B cell (primary cell): ENCODE measurements at places on chromosomes 12 and 14. TPM values are rescaled to one million over a fixed set of nuclear protein-coding genes. Genes with fewer than 3 reads are reported as not detected.

DNA sequence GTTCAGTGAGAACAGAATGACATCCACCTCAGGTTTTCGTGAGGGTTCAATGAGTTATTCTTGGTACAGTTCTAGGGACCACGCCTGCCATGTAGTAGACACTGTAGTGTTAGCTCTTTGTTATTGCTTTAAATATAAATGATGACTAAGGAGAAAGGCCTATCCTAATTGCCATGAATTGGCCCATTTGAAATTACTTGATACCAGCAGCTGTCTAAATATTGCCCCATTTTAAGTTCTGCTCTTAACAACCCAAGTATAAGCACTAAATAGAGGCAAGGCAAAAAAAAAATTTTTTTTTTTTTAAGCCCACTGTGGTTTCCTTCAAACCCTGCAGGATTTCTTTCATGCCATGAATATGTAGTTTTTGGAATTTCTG, 84.5 kb downstream of the BORCS5 start:
- no peak for DNase-seq

GRCh38 chr12:123100882-123101281, 50.0 kb downstream of the PITPNM2 start:
- no peak for DNase-seq

GRCh38 chr12:114611145-114612018, 72.6 kb downstream of the TBX3 start:
- no peak for DNase-seq

- no peak for DNase-seq
Measured at GRCh38 chr14:95770777-95771176, 56.9 kb upstream of the TCL1A start.

DNA sequence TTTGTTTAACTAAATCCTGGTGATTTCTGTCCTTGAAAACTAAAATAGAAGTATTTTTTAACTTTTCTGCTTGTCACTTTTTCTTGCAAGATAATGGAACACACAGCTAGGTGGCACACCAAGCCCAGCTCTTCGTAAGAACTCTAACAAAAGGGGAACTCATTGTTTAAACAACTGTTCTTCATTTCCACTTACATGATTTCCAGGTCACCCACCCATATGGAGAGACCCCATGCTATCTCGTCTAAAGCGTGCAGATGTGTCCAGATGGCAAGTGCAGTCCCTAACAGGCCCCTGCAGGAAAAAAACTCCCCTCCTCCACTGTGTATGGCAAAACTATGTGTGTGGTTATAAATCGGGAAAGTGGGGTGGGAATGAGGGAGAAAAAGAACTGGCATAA, 43.3 kb upstream of the NT5DC3 start:
- DNase-seq = peak; percentile 55

- no peak for DNase-seq
Measured at GRCh38 chr14:73710737-73711136, 3.4 kb downstream of the PNMA1 start.

DNA sequence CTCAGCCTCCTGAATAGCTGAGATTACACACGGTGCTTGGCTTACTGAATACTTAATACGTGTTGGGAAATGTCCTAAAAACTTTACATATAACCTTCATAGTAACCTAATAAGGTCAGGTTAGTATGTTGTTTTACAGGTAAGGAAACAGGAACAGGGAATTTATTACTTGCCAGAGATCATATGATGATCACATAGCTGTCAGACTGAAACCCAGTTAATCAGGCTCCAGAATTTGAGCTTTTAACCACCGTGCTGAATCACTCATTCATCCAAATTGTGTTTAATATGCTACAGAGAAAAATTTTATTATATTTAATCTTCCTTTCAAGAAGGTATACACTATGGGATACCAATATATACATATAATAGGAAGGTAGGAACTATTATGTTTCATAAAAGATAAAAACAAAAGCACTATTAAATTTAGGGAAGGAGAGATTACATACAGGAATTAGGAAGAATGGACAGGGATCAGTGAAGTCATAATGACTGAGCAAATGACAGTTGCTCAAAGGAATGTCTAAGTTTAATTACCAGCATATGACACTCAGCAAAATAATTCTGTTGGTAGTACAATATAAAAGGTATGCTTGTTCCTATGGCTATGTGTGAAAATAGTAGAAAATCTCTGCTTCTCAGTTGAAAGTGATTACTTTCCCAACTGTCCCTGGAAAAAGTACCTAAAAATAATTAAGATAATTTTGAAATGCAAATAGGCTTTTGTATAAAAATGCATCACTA, 59.3 kb downstream of the HEATR5A start:
- no peak for DNase-seq

DNA sequence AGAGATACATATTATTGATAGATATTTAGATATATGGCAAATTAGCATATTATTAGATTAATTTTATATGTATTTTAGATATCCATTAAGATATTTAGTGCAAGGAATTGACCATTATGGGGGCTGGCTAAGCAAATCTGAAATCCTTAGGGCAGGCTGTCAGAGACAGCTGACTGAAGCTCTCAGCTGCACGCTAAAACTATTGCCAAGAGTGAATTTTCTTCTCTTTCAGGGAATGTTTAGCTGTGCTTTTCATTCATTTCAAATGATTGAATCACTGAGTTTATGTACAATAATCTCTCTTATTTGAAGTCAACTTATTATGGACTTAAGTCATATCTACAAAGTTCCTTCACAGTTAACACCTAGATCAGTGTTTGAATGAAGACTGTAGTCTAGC, 566.5 kb downstream of the LRFN5 start:
- no peak for DNase-seq

DNA sequence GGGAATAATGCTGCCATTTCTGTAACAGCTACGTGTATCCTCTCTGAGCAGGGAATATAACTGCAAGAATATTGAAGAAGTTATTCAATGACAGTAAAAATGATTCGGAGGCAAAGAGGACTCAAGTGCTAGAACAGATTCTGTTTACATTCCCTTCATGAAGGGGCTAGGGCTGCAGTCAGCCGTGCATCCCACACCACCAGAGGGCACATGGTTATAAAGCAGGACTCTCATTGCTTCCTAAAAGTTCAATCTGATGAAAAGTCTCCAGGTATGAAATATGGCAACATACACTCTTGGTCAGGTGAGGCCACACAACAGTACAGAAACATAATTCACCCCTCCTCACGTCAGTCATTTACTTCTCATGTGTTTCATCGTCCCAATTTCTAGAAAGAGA, 34.0 kb downstream of the TCHP start:
- DNase-seq = no peak

DNA sequence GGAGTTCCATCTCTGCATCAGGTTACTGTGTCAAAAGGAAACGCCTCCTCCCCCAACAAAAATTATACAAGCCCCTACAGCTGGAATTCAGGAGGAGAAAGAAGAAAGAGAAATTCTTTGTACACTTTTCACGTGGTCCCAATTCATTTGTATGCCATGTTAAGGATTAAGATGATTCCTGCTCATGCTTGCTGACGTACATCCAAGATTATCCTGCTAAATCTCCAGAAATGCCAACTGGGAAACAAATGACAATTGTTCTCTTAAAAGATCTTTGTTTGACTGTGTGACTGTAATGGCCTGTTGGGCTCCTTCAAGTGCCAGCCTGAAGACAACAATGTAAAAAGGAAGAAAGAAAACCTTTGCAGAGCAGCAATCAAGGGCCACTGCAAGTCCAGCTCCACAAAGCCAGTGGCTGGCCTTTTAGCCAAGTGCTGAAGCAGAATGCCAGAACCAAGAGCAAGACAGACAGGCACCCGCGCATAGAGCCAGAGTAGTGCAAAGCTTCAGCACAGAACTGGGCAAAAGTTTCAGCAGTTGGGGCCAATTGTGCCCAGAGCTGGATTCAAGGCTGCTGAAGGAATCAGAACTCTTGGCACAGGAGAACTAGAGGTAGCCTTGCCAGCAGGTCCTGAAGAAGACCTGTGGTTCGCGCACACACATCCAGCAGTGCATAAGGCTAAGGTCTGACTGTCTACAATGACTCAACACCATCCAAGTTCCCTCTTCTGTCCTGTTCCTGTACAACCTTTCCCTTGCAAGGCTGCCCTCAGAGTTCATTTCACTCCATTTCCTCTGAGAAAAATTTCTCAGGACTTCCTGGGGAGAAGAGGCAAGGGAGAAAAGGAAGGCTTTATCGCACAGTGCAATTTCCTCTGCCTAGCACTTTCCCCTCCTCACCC, 209.7 kb upstream of the BMP4 start:
- DNase-seq = no peak

- no peak for DNase-seq
Measured at GRCh38 chr12:92055877-92056276, 89.8 kb downstream of the BTG1 start.

DNA sequence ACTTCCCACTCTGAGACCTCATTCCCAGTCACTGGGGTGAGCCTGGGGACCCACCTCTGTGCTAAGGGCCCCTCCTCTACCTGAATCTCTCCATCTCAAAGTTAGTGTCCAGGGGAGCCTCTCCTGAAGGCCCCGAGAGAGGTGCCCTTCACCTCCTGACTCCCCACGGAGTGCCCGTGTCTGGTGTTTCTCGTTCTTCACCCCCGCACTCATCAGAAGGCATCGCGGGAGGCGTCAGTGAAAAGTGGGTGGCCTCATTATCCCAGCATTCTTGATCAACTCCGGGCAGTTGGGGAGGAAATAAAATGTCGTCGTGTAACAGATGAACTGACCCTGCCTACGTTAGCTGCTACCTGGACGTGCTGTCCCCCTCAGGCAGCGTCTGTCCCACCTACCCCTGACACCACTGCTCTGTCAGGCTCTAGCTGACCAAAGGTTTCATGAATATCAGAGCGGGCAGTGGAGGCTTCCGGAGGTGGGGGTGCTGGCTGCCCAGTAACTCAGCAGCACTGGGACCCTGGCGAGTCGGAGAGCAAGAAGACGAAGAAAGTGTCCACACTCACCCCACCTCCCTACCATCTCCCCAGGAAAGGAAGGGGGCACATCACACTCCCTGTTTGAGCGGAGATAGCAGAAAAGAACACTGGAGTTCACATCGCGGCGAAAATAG, 102.9 kb downstream of the PIWIL1 start:
- DNase-seq = no peak

- peak; percentile 27 for DNase-seq
Measured at GRCh38 chr12:65123435-65124063, 2.4 kb upstream of the WIF1 start.

GRCh38 chr14:92748259-92749016, at the start of gene LGMN:
Gene LGMN, minus strand, starts transcription at chr14:92748627. Its CDS starts 15,841 bp downstream, at chr14:92732786.
- peak; percentile 92 for DNase-seq

DNA sequence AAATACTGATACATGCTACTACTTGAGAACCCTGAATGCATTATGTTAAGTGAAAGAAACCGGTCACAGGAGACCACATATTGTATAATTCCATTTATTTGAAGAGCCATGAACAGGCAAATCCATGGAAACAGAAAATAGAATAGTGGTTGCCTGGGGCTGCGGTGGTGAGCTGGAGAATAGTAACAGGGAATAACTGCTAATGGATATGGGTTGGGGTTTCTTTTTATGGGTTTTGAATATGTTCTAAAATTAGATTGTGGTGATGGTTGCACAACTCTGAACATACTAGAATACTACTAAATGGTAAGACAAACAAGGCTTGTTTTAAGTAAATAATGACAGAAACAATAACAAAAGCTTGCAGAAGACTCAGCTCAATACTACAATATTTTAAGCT, 293.0 kb downstream of the BTG1 start:
- no peak for DNase-seq

DNA sequence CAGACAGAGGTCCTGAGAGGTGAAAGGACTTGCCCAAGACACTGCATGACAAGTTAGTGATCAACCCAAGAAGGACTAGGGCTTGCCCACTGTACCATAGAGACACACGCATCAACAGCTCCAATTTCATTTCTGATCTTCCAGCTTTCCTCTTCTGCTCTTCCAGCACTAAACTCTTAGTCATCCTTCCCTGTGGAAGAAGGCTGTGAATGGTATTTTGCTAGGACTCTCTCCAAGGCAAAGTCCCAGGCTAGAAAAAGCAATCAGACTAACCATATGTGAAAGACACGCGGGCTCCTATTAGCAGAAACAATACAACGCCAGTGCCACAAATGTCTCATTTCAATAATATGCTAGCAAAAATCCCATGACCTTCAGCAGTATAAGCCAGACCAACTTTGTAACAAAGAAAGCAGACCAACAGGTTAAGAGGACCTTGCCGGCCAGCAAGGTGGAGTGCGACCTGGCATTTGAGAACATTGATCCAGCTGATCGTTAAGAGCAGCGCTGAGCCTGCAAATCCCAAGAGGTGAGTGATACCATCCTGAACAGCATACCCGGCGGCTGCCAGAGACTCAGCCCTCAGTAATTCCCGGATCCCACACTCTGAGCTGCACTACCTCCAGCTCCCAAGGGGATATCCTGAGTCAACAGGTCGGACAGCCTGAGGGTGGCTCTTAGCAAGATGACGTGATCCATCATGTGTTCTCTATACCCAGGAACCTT, 132.5 kb downstream of the FOXN3 start:
- DNase-seq = no peak

DNA sequence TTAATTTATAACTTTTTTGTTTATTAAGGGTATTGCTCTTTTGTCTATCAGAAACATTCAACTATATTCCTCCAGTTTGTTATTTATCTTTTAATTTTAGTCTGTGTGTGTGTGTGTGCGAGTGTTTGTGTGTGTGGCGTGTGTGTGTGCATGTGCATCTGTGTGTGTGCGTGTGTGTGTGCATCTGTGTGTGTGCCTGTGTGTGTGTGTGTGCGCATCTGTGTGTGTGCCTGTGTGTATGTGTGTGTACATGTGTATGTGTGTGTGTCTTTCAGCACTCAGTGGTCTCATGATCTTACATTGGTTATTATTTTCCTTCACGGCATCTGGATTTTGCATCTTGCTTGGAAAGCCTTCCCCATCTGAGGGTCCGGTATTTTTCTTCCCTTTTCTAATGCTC, 281.1 kb upstream of the RTL1 start:
- no peak for DNase-seq

The SYCP3 gene
- 0.04 and 0.17 TPM in 2 replicates for polyA plus RNA-seq

The OR4K1 gene
- not detected in 2 replicates for polyA plus RNA-seq

The KLRF1 gene
- 1.0 and 2.0 TPM in 2 replicates for polyA plus RNA-seq

The TMEM229B gene
- polyA plus RNA-seq = 4.9 and 8.2 TPM in 2 replicates

The MYF5 gene
- not detected in 2 replicates for polyA plus RNA-seq

The RIMBP2 gene
- 3.4 TPM in 1 of 2 replicates, not detected in the other for polyA plus RNA-seq

The CCDC197 gene
- not detected in 2 replicates for polyA plus RNA-seq
